Mammary epithelial cell (primary cell): ENCODE measurements at places on chromosomes 7 and 10.

DNA sequence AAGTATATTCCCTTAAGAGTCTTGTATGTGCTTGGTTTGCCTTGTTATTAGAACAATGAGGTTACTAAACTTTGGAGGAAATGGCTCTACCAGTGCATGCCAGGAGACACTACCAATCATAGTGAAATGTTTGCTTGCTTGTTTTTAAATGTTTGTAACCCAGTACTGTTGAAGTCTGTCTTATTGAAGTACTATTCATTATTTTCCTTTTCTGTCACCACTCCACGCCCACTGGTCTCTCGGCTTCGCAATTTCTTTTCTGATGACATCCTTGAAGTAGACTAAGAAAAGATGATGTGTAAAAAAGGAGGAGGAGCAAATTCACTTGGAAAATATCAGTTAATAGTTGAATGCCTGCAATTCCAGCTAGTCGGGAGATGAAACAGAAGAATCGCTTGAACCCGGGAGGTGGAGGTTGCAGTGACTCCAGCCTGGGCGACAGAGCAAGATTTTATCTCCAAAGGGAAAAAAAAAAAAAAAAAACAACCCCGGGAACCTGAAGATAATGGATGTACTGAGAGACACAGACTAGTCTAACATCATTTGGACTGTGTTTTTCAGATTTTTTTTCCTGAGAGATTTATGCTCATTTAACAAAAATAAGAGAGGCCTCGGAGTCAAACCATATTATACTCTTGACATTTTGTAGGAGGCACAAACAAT, 959.4 kb downstream of the PCDH15 start:
- no peak for DNase-seq

GRCh38 chr10:45091968-45092367, 91.2 kb downstream of the ZNF22 start:
- no peak for DNase-seq

DNA sequence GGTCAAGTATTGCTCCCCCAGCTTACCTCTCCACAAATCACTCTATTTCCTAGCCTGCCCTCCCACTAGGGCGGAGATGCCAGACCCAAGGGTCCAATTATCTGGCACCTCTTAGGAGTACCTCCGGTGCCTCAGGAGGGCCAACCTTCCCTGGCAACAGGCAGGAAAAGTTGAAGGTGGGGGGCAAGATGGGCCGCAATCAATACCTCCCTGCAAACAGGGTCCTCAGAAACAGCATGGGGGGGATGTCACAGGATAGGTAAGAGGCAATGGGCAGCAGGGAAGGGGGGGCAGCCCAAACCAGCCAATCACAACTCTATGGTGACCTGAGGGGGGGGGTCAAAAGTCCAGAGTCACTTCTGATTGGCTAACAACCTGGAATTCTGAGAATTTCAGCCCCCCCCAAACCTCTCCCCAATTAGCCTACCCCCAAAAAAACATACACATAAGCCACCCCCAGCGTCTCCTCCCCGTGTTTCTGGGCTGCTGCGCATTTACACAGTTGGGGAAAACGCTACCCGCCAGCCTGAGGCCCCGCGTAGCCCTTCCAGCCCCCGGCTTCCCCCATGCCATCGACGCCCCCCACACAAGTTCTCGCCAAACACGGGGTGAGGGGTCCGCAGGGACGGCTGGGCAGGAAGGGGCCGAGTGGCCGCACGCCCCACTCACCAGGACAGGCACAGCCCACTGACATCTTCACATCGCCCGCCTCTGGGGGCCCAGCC, 589 bp downstream of the LDB1 start:
- peak; percentile 72 for DNase-seq

DNA sequence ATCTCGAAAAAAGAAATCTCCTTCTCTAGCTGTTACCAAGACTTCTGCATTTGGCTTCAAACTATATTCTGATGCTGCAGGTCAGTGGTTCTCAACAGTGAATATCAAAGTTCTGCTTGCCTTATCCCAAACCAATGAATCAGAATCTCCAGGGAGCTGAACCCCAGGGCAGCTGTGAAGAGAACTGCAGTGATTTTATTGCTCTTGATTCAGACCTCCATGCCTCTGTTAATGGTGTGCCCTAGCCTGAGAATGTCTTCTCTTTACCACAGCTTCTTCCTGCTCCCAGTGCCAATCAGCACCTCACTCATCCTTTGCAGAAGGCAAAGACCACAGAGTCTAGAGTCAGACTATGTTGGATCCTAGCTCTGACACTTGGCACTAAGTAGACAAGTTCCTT, 46.2 kb upstream of the MRLN start:
- no peak for DNase-seq

DNA sequence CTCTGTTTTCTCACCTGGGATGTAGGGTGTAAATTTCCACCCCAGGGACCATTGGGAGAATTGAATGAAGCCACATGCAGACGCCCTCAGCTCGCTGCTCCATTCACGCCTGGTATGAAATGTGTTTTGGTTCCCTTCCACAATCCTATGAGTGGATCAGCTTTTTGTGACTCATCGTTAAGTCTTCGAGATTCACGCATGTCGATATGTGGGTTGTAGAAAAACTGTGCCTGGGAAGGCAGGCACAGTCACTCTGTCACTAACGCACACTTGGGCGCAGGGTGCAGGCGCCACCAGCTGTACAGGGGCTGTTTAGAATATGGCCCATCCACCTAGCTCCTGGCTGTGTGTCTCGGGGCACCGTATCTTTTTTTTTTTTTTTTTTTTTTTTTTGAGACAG, 64.2 kb upstream of the SH2B2 start:
- no peak for DNase-seq

DNA sequence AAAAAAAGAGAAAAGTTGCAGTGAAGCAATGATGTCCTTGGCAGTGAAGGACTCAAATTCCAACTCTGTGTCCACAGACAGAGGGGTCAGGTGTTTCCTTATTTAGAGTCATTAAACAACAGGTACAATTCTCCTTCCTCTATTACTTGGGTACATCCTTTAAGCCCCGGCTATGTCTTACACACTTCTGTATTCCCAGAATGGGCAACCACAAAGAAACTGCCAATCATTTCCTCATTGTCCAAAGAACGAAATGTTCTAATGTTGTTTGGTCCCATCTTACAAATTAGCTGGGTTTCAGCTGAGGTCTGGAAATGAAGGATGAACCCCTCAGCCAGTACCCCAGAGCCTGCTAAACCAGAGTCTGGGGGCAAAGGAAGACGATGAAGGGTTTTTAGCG, 59.5 kb downstream of the GRB10 start:
- no peak for DNase-seq

DNA sequence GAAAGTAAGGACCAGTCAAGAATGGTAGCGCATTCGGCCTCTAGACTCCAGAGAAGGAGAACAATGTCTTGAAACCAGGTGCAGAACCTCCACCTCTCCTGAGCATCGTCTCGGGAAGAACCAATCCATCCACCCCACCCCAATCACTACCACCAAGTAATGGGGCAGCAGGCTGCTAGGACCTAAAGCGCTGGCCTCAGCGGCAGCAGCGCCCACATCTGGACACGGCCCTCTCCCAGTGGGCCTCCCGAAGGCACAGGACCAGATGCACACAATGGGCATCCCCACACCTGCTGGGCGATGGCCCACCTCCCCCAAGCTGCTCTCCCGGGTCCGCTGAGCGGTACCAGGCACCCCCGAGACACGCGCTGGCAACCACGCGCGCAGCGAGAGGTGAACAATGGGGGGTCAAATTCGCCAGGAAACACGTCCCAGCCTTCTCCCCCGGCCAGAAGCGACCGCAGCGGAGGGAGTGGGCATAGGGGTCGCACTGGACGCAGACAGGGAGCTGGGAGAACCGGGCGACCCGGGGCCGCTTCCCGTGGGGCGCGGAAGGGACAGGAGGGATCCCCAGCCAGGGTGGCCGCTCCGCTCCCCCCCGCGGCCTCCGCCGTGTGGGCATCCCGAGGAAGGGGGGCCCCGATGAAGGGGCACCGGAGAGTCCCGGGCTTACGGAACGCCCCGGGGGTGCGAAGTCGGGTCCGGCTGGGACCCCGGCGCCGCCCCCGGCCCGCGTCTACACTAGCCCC, 506 bp downstream of the CTTNBP2 start:
- DNase-seq: no peak

DNA sequence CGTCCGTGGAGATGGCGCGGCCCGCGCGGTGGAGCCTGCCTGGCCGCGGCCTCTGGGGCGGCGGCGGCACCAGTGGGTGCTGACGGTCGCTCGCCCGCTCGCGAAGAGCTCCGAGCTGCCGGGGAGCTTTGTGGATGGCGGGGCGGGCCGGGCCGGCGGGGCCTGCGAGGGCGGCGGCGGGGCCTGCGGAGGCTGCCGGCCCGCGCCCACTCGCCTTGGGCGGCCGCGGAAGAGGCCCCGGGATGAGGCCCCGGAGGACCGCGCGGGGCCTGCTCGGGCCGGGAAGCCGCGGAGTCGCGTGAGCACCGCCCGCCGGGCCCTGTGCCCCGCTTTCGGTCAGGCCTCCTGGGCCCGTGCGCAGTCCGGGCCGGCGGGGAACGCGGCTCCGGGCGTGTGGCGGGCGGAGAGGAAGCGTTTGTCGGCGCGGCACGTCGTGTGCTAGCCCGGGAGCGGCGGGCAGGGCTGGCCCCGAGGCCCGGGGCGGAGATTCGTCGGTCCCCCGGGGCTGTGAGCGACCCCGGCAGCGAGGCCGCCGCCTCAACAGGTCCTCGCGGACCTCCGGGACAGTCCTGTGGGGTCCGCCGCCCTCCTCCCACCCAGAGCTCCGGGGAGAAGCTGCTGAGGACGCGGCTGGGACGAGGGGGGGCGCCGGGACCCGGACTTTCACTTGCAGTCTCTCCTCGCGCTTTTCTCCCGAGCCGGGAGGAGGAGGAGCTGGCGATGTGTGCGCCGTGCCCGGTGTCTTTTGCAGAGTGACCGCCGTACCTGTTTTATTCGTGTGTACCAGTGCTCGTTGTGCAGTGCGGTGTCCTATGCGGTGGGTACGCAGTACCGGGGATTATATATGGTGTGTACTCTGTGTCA, 578 bp downstream of the ZMYND11 start:
- peak; percentile 53 for DNase-seq

DNA sequence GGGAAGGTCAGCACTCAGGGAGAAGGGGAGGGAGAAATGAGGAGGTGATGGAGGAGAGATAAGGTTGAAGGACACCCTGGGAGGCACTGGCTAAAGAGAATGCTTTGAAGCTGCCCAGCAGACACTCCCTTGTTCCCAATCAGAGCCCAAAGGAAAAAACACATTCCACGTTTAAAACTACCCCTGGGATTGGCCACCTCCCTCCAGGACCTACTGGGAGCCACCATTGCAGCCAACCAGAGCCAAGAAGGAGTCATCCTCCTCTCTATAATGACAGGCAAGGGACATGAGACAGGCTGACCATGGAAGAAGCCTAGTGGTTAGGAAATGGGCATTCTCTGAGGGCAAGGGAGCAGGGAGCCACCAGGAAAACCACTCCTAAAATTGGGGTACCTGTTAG, 43.8 kb downstream of the MYO1G start:
- no peak for DNase-seq

DNA sequence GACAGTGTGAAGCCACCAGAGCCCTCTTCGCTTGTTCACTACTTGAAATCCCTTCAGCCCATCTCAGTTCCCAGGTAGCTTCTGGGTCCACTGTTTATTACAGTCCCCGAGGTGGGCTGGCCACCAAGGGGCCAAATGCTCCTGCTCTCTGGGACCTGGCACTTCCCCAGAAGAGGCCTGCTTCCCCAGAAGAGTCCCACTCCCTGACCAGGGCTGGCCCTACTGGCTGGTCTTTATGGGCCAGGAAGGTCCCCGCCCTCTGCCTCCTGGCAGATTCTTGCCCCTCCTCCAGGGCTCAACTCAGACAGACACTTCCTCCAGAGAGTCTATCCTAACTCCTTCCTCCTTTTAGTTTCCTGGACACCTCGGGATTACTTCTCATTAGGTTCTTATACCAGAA, 70.7 kb upstream of the LRRC18 start:
- no peak for DNase-seq

- no peak for DNase-seq
These were observed 581 bp downstream of the FAM3C start for GRCh38 chr7:121395494-121395960.

- no peak for DNase-seq
These were observed 71.5 kb downstream of the CARD11 start for GRCh38 chr7:2971914-2972834.

DNA sequence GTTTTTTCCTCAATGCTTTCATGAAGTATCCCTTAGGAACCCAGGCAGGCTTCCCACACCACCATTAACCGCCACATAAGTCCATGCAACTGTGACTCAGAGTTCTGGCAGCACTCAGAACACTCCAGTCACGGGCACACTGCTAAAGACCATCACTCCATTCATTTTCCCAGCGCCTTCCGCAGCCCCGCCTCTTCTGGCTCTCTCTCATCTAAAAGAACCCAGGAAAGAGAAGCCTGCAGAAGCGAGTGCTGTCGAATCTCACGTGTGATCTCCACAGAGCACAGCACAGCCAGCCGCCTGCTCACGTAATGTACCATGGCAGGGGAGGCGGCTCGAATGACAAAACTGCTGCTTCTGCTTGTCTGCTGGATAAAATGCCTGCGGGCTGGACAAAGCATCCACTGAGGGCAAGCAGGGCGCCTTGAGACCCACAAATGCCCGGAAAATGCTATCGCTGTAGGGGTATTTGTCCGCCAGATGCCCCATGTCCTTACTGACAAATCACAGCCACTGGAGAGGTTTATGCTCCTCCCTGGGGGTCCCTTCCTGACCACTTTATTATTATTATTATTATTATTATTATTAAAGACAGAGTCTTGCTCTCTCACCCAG, 1.8 kb downstream of the PSMG3 start:
- no peak for DNase-seq

DNA sequence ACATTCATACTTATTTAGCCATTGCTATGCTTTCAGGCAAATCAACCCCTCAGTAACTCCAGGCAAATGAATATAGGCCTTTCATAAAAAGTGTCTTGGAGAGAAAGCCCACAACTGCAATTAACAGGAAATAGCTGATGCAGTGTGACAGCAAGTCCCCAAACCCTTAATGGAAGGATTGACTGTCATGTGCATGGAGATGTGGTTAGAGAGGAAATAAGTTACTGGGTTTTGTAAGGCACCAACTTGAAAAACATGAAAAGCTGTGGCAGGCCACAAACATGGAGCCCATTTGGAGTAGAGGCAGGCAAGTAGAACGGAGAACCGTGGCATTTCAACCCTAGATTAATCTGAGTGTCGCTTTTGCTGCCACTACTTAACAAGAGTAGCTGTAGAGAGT, 549.4 kb upstream of the C7orf33 start:
- DNase-seq: no peak

DNA sequence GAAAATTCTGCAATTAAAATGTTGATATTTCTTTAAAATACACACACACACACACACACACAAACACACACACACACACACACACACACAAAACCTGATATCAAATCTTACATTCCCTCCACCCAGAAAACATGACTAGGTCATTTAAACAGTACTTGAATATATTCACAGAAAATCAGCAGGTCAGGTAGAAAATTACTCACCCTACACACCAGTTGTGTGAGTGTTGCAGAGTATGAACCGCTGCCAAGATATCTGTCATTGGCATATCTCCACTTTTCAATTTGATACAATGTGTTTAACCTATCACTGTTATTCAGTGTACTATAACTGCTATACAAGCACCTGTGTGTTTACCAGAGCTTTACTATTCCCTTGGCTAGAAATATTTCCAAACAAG, 283.6 kb upstream of the LRRTM3 start:
- peak; percentile 51 for DNase-seq

GRCh38 chr7:11078247-11078834, 104.7 kb downstream of the PHF14 start:
- no peak for DNase-seq

GRCh38 chr10:121921238-121921931, 6.4 kb downstream of the ATE1 start:
- DNase-seq: no peak

- no peak for DNase-seq
These were observed 187.7 kb downstream of the HECW1 start for GRCh38 chr7:43300121-43300520.
